ENCODE measurements at places on chromosomes 11 and 22.

DNA sequence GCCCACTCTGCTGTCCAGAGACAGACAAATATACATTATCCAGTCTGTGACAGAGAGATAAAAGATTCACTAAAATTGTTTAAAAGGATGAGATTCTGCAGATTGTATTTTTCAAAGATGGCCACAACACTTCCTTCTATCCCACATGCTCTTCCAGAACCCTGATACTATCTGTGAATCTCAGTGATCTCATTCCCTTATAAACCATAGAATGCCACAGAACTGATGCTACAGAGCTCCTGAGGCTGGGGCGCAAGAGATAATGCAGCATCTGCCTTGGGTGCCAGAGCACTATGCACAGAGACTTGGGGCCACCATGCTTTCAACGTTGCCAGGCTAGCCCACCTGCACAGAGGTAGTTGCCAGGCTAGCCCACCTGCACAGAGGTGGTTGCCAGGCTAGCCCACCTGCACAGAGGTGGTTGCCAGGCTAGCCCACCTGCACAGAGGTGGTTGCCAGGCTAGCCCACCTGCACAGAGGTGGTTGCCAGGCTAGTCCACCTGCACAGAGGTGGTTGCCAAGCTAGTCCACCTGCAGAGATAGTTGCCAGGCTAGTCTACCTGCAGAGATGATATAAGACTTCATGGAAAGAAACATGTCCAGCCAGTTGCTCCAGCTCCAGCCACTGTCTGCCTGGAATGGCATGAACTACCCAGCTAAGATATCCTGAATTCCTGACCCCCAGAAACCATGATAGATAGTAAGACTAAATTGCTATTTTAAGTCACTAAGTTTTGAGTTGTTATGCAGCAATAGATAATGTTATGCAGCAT is 17.6 kb upstream of the SEPTIN5 start:
- no peak for DNase-seq

- DNase-seq: no peak
Observed at GRCh38 chr22:29464581-29464980, 15.4 kb upstream of the NEFH start.

GRCh38 chr11:128694618-128695481 is 978 bp downstream of the FLI1 start:
- no peak for DNase-seq

DNA sequence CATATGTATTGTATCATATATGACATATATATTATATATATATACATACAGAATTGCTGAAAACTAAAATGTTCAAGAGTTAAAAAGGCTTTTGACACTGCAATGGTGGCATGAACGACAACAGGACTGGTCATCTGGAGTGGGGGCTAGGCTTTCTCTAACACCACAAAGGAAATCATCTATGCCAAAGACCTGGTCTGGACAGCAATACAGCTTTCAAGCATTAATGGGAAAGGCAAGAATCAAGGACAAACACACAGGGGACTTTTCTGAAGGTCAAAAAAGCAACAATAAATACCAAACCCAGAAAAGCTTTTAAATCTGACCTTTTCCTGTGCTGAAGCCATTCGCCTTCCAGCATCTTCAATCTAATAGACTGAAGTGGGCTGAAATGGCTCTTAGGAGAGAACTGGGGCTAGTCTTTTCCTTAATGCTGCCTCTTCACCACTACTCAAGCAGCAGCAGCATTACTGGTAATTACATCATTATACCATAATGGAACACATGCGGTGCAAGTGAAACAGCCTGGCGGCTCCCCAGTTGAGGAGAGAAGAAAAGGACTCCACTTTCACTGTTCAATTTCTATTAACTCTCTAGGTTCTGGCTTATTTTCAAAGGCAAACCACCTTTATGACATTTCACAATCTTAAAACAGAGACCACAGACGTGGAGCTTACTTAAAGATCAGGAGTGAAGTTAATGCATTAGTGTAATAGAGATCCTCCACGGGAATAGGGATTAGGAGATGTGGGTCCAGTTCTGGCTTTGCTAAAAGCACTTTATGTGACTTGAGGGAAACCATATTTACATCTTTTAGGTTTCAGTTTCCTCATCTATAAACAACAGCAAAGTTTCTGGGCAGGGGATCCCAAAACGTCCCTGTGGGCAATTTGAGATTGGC is 63.0 kb downstream of the GAB2 start:
- DNase-seq: no peak
